A549 treated with RU486 at 1 μM for 4 hours (cell line): ENCODE measurements at places on chromosomes 7 and 10. TPM values are rescaled to one million over a fixed set of nuclear protein-coding genes. Genes with fewer than 3 reads are reported as not detected.

MEOX2 gene
- total RNA-seq: not detected in 5 replicates

CLRN3 gene
- 0.23 TPM in 1 of 5 replicates, not detected in the others for total RNA-seq

SYT15 gene
- total RNA-seq: 2.6 to 3.3 TPM (median 2.9 TPM) in 5 replicates

DCLRE1A gene
- 6.5 to 11.1 TPM (median 9.4 TPM) in 5 replicates for total RNA-seq

TMEM196 gene
- not detected in 5 replicates for total RNA-seq

TMEM26 gene
- total RNA-seq: 0.03 to 0.26 TPM (median 0.12 TPM) in 4 of 5 replicates, not detected in the other

KCNH2 gene
- total RNA-seq: 0.29 to 0.61 TPM (median 0.37 TPM) in 5 replicates

LMOD2 gene
- not detected in 5 replicates for total RNA-seq

IFIT1B gene
- total RNA-seq: not detected in 5 replicates

CTAGE4 gene
- total RNA-seq: 0.05 TPM in 1 of 5 replicates, not detected in the others

TSPAN12 gene
- 0.29 to 0.96 TPM (median 0.61 TPM) in 5 replicates for total RNA-seq

CCL24 gene
- 0.53 TPM in 1 of 5 replicates, not detected in the others for total RNA-seq

ACBD7 gene
- 0.68 to 1.3 TPM (median 0.87 TPM) in 5 replicates for total RNA-seq

PRPS1L1 gene
- total RNA-seq: not detected in 5 replicates

NUDCD3 gene
- 46.4 to 55.1 TPM (median 50.4 TPM) in 5 replicates for total RNA-seq

BRI3 gene
- 104 to 188 TPM (median 176 TPM) in 5 replicates for total RNA-seq

TRPV6 gene
- total RNA-seq: not detected in 5 replicates

TRIM74 gene
- total RNA-seq: 0.15 to 0.65 TPM (median 0.45 TPM) in 3 of 5 replicates, not detected in the others

GOLGA7B gene
- total RNA-seq: 4.0 to 5.9 TPM (median 4.7 TPM) in 5 replicates

ACSM6 gene
- total RNA-seq: not detected in 5 replicates

SMO gene
- 12.4 to 17.5 TPM (median 15.2 TPM) in 5 replicates for total RNA-seq

CHAT gene
- total RNA-seq: not detected in 5 replicates

NRAP gene
- total RNA-seq: not detected in 5 replicates

GHRHR gene
- total RNA-seq: 0.29 TPM in 1 of 5 replicates, not detected in the others
